ENCODE measurements at places on chromosomes 5 and 9. TPM values are rescaled to one million over a fixed set of nuclear protein-coding genes. Genes with fewer than 3 reads are reported as not detected.

The CEL gene
- total RNA-seq = 5.2 TPM

- no peak for DNase-seq
- no peak overlapping the region for H3K4me3 ChIP-seq
- peak overlapping the region; percentile 60 for H3K27ac ChIP-seq
- no peaks in the 10 kb centered on the region for H3K36me3 ChIP-seq
Observed at GRCh38 chr9:14080959-14081542, 232.9 kb downstream of the NFIB start.

GRCh38 chr5:137035480-137035878, 463.6 kb downstream of the SPOCK1 start:
- H3K27ac ChIP-seq = peak overlapping the region; percentile 29
- peaks cover 33% of the 10 kb centered on the region for H3K4me1 ChIP-seq
- no peaks in the 10 kb centered on the region for H3K36me3 ChIP-seq
- DNase-seq = no peak

- H3K4me1 ChIP-seq = peaks cover 20% of the 10 kb centered on the region
- no peak for DNase-seq
- peaks cover 13% of the 10 kb centered on the region for H3K27me3 ChIP-seq
Observed at GRCh38 chr5:163571744-163572143, 66.3 kb downstream of the MAT2B start.

DNA sequence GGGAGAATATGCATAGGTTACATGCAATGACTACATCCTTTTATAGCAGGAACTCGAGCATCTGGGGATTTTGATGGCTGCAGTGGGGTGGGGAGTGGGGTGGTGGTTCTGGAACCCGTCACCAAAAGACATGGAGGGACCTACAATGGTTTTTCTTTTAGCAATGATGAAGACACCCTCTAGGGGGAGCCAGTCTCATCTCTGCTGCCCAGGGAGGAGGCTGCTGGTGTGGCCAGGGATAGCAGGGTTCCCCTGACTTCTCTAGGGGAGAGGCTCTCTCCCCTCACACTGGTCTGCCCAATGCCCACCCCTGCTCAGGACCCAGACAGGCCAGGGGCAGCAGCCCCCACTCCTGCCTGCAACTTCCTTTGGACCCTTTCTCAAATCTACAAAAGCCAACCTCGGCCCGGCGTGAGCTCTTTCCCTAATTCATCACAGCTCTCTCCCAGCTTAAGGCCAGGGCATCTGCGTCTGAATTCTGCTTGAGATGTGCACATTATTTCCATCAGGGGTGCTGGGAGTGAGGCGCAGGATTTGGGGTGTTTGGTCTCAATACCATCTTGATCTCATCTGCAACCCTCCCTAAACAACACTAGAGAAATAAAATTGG, 73.6 kb upstream of the RETREG1 start:
- H3K4me1 ChIP-seq = peaks cover 10% of the 10 kb centered on the region
- H3K4me3 ChIP-seq = no peak overlapping the region
- no peaks in the 10 kb centered on the region for H3K27me3 ChIP-seq
- H3K36me3 ChIP-seq = peaks cover 56% of the 10 kb centered on the region
- DNase-seq = peak; percentile 22

The LECT2 gene
- not detected for total RNA-seq

GRCh38 chr5:38650540-38650939, 94.1 kb upstream of the LIFR start:
- H3K4me1 ChIP-seq = peaks cover 17% of the 10 kb centered on the region
- no peaks in the 10 kb centered on the region for H3K27me3 ChIP-seq
- no peaks in the 10 kb centered on the region for H3K36me3 ChIP-seq
- no peak overlapping the region for H3K27ac ChIP-seq

The C9orf85 gene
- 12.3 TPM for total RNA-seq

DNA sequence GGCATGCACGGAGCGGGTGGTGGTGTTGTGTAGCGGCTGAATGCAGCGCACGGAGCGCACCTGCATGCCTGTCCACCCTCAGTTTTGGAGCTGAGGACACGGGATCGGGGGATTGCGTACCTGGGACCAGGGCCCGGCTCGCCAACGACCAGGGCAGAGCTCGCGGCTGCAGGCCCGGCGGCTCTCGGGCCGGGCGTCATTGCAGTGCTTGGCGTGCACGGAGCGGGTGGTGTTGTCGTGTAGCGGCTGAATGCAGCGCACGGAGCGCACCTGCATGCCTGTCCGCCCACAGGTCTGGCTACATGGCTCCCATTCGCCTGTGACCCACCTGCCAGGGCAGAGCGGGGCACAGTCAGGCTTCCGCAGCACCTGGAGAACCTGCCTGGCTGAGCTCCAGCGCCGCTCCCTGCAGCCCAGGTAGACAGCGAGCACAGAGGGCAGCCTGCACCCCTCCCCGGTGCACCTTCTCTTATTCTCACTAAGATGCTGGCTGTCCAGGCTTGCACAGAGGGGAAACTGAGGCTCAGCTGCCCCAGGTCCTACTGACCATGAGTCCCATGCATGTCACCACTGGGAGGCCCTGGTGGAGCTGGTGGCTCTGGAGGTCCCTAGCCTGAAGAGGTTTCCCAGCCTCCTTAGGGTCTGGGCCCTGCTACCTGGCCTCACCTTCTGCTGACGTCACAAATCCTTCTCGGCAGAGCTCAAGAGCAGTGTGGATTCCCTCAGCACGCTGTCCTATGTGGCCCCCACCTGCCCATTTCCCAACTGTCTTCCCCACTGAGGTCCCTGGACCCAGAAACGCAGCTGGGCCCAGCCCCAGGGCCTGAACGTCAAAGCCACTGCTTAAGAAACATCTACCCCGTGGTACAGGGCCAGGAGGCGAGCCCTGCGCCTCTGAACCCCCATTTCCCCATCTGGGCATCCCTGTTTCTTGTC, 64.9 kb downstream of the ZNF354C start:
- no peaks in the 10 kb centered on the region for H3K4me1 ChIP-seq
- DNase-seq = no peak
- no peaks in the 10 kb centered on the region for H3K27me3 ChIP-seq
- no peak overlapping the region for H3K4me3 ChIP-seq
- H3K36me3 ChIP-seq = peaks cover 1% of the 10 kb centered on the region

All from progenitor cell of endocrine pancreas (in vitro differentiated cells).